ENCODE measurements at places on chromosomes 5 and 9.

DNA sequence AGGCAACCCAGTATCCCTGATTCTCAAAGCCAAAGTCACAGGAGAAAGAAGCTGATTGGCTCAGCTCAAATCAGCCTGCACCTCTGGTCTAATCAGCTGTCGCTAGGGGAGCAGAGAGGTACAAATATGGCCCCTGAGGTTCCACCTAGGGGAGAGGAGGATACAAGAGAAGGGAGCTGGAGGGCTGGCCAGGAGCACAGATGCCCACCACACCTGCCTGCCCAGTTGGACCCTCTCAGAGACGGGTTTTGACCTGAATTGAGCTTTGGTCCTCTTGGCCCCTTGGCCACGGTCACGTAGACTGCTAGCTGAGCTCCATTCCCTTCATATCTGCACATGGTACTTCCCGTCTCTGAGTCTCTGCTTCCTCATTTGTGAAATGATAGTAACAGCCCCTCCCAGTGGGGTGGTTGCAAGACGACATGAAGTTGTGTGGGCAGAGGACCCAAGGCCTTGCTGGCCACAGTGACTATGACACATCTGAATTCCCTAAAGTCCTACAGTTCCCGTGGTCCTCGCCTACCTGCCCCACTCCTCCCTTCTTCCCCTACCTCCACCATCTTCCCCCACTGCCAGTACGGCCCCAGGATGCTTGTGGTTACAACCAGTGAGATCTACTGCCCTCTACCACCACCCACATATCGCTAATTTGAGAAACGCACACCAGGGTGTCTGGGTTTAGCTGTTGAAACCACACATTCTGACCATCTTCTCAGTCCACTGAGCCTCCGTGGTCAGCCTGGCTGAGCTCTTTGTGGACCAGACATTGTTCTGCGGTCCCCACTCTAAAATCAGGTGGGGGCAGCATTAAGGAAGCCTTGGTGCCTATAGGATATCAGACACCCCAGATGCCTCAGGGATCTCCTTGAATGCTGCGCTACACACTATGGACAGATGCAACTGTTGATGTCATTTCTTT lies 60.3 kb upstream of the NEK6 start:
- no peak for DNase-seq

GRCh38 chr5:148469501-148469935 lies 85.8 kb downstream of the FBXO38 start:
- DNase-seq: peak; percentile 73

DNA sequence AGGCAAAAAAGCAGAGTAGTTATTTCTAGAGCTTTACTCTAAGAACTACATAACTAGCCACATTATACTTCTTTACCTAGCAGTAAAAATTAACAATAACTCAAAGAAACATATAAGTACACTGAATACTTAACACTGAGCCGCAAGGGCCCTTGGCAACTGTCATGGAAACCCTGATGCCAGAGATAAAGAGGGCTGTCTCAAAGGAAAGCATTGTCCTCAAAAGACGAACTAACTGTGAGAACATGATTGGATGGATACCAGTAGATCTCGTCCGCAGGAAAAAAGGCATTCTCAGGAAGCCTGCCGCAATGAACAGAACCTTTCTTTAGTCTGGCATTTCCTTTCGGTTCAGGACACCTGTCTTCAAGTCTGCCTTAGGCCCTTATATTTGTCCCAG lies 379.0 kb upstream of the SLC30A5 start:
- DNase-seq: no peak

DNA sequence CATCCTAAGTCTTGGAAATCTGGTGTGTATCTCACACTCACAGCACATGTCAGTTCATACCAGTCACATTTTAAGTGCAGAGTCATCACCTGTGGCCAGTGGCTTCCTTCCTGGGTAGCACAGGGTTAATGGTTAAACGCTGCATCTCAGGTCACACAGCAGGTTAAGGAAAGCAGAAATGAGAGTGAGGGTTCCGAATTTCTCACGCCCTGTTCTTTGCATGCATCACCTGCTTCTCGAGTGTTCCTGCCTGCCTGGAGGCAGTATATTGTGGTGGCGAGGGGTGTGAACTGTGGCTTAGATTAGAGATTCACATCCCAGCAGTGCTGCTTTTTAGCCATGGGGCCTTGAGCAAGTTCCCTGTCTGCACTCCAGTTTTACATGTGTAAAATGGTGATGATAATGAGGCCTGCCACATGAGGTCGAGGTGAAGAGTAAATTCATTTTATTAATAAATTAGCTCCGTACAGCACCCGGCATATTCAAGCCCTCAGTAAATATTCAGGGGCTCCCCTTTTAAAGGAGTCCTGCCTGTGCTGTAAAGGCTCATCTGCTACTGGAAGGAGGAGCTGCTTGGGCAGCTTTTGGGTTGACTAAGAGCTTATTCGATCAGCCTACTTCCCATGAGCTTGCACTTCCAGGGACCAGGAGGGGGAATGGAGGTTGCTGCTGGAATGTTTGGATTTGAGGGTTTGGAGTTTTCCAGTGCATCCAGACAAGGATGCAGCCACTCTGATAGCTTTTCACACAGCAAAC lies 61.1 kb upstream of the SAP30L start:
- no peak for DNase-seq

- DNase-seq: no peak
Measured at GRCh38 chr9:117747386-117747970, 43.3 kb downstream of the TLR4 start.

DNA sequence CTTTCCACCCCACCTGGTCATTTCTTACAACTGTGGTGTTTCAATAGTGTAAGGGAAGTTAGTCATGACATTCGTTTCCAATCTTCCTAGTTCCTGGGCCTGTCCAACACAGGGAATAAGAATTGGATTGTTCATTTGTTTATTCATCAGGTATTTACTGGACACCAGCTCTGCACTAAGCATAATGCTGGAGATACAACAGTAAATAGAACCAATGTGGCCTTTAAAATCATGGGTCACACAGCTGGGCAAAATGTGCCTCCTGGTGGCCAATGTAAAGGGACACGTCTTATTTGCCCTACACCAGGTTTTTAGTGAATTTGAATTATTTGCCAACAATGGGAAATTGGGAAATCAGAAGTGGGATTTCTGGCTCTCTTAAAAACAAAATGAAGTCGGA lies 10.4 kb downstream of the ABLIM3 start:
- DNase-seq: no peak

- DNase-seq: no peak
Measured at GRCh38 chr5:124419531-124419930, 326.9 kb downstream of the ZNF608 start.

GRCh38 chr5:10248378-10249260 lies 1.1 kb downstream of the ATPSCKMT start:
- no peak for DNase-seq

DNA sequence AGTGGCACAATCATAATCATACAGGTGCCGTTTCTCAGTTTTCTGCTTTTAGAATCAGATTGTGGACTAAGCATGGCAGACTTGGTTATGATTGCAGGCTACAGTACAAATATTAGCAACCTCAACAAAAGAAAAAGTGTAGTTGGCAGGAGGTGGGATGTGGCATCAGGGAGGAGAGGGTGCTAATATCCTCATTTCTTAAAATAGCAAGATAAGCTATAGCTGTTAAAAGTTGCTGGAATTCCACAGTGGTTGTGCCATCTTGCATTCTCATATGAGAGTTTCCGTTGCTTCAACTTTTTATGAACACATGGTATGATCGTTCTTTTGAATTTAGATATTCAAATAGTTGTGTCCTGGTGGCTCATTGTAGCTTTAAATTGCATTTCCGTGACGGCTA lies 21.4 kb downstream of the PIP5K1B start:
- DNase-seq: no peak

GRCh38 chr5:135265497-135266302 lies 133.3 kb downstream of the MACROH2A1 start:
- no peak for DNase-seq

DNA sequence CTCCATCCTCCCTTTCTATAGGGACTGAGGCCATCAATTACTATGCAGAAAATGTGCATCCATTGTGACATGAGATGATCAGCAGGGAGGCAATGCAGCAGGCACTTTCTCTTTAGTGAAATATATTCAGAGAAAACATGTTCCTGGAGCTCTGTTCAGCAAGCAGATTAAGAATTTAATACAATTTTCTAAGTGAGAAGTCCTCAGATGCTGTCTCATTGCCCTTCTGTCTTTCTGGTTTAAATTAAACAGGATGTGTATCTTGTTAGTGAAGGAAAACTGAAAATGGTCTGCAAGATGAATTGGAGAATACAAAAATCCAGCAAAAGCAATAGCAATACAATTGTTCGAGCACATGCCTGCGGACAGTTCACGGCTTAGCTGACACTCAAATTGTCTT lies 445.8 kb upstream of the RIOK2 start:
- no peak for DNase-seq

GRCh38 chr9:14127656-14128055 lies 186.3 kb downstream of the NFIB start:
- no peak for DNase-seq

- DNase-seq: no peak
Measured at GRCh38 chr9:131266266-131267229, 9.8 kb downstream of the FAM78A start.

DNA sequence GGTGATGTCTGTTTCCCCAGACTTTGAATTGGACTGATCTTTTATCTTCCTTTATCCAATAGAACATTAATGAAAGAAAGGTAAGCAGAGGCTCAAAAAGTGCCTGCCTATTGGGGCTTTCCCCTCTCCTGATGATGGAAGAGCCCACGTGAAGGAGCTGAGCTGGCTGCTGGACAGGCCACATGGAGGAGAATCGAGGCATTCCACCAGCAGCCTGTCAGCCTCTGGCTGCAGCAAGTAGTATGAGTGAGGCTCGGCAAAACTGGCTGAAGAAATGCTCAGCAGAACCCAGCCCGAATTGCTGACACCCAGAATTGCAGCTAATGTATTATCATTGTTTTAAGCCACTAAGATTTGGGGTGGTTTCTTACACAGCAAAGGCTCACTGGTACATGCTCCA lies 66.5 kb upstream of the STC2 start:
- DNase-seq: no peak

DNA sequence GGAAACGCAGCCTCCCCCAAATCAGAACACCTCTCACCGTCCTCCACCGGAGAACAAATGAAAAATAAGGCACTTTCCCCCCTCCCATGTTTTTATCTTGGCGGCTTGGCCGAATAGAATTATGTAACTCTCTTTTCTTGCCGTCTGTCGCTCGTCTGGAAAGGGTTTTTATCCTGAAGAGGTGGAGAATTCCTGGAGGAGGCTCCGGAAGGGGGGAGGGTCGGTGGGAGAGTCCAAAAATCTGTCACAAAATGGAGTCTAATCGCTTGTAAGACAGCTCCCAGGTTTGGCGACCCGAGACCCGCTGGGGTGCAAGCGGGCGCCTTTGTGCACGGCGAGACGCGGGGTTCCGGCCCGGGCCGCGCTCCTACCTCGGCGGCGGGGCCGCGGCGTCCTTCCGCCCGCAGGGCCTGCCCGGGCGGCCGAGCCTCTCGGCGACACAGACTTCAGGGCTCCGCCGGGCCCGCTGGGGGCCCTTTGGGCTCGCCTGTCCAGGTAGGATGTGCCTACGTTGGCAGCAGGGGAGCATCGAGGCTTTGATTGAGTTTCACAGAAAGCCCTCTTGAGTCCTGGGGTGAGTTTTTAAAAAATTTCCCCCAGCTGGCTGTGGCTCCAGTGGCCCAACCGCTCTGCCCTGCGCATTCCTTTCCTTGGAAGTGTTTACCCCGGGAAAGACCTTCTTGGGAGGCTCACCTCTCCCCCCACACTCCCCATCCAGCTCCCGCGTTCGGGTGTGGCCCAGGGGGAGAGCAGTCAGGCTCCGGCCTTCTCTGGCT lies 5.0 kb downstream of the LMX1B start:
- no peak for DNase-seq

DNA sequence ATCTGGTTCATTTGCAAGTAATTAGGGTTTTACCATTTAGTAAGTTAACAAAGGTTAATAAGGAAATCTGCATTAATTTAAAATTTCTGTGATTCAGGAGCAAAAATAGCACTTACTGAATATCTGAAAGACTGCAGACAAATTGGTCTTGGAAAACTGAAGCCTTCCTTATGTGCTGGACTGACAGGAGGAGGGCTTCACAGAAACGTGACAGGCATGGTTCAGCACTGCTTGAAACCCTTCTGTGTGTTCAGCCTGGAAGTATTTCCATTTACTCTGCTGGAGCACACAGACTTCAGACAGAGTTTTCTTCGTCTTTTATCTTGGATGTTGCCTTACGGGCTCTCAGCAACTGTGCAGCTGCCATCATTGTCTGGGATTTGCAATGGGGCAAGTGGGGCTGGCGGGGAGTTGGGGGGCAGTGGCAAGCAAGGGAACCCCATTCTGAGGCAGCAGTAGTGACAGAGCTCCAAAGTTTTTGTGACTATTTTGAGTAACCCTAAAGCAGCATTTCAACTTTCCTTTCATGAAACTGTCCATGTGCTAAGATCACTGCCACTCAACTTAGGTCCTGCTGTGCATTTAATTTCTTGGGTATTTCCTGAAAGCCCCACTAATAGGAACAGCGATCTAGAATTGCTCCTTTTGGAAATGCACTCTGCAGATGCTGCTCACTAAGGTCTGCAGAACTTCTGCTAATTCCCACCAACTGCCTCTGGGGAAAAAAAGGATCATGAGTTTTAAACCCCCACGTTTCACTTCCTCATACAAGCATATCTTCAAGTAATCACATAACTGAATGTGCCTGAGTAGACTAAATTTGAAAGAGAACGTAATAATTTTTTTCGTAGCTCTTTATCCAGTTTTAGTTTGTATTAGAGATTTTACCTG lies 56.6 kb downstream of the KCNN2 start:
- no peak for DNase-seq

DNA sequence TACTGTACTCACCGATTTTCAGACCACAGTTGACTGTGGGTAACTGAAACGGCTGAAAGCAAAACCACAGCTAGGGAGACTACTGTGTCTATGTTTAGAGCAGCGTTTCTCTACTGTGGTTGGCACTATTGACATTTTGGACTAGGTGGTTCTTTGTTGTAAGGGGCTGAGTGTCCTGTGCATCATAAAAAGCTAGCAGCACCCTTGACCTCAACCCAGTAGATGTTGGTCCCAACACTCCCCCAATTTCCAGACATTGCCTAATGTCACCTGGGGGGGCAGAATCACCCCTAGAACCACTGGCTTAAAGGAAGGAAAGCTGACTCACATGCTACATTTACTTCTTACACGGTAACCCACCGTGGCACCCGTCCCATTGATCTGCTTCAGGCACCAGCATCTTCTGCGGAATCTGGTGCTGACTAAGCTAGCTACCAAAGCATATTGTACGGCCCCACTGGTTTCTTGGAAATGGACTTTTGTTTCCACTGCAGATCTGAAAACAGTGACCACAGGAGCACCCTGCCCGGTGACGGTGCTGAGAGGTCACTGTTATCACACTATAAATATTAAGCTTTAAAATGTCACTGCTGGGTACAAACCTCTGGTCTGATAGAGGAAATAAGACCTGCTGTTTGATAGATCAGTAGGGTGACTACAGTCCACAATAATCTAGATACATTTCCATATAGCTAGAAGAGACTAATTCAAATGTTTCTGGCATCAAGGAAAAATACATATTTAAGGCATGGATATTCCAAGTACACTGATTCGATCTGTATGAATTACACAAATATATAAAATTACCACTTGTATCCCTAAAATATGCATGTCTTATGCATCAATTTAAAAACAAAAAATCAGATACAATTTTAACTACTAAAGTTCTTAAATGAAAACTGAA lies 151.4 kb downstream of the HSD17B3 start:
- DNase-seq: peak; percentile 30

- DNase-seq: no peak
Measured at GRCh38 chr5:149610589-149611255, 29.4 kb downstream of the ARHGEF37 start.

All from HT1080 (cell line).